ENCODE measurements at places on chromosomes 5 and 9.

DNA sequence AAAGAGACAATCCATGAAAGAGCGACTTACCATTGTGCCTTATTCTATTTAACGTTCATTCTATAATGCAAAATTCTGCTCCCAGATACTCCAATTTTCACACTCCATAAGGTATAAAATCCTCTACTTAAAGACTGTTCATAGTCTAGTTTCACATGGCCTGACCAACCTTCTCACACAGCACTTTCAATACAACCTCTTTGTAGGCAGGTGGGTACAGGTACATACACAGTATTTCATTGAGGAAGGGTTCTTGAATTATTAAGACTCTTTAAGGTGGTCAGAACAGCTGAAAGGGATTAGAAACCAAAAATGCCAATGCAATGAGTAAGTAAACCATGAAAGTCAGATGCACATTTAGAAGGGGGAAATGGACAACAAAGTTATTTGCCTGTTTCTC is 352.0 kb downstream of the PARP8 start:
- DNase-seq: no peak
- no peaks in the 10 kb centered on the region for H3K27me3 ChIP-seq
- no peak overlapping the region for H3K4me3 ChIP-seq
- H3K4me1 ChIP-seq: peaks cover 2% of the 10 kb centered on the region
- no peak overlapping the region for H3K27ac ChIP-seq

DNA sequence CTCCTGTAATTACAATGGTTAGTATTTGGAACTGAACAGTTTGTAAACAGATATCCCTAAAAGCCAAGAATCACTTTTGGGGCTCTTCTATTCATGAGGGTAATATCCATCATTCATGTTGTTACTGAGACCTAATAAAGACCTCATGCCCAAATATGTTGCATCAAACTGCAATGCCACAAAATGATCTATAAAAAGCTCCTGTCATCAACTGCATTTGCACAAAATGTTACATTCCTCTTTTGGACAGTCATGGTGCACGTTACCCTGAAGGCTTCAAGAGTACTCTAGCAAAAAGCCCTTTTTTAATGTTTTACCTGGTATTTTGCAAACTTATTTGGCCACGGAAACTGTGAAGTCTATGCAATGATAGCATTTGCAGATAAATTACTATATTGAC is 14.2 kb upstream of the EQTN start:
- H3K27me3 ChIP-seq: no peaks in the 10 kb centered on the region
- H3K36me3 ChIP-seq: no peaks in the 10 kb centered on the region
- H3K4me1 ChIP-seq: peaks cover 15% of the 10 kb centered on the region
- DNase-seq: no peak

DNA sequence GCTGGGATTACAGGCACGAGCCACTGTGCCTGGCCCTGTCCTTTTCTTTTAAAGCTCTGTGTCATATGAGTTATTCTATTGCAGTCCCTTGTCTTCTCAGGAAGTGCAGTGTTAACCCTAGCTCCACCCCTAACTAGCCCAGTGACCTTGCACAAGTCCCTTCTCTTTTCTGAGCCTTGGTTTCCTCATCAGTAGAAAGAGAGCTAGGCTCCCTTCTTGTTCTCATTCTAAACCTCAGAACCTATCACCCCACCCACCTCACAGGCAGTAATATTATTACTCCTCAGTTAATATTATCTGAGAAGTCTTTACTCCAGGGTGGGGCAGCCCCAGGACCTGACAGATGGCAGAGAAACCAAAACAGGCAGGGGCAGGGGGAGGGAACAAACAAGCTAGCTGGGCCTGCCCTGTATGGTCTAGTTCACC is 7.2 kb downstream of the CYFIP2 start:
- no peak overlapping the region for H3K4me3 ChIP-seq
- no peaks in the 10 kb centered on the region for H3K27me3 ChIP-seq
- H3K27ac ChIP-seq: no peak overlapping the region

DNA sequence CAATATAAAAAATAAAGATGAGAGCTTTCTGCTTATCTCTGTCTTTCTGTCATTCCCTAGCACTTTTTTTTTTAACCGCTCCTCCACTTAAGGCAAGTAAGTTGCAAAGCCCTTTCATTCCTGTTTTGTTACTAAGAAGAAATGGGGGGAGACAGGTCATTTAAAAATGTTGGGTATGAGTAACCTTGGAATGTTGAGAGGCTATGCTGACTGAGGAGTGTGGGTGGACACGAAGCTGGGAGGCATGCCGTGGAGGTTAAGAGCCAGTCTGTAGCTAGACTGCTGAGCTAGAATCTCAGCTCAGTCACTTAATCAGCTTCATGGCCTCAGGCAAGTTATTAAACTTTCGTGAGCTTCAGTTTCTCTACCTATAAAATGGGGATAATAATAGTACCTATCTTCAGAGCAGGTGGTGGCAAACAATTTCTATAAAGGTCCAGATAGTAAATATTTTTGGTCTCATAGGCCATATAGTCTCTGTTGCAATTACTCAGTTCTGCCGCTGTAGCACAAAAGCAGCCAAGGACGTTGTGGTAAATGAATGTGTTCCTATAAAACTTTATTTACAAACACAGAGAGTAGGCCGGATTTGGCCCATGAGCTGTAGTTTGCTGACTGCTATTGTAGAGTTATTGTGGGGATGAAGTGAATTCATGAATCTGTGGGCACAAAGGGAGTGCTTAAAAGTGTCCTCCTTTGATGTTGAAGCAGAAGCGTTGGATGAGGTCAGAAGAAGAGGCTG is 220.0 kb downstream of the GABBR2 start:
- peaks cover 4% of the 10 kb centered on the region for H3K27me3 ChIP-seq
- H3K4me1 ChIP-seq: peaks cover 9% of the 10 kb centered on the region
- no peak for DNase-seq
- H3K4me3 ChIP-seq: no peak overlapping the region
- no peaks in the 10 kb centered on the region for H3K36me3 ChIP-seq
- no peak overlapping the region for H3K27ac ChIP-seq

- no peak for DNase-seq
- H3K27ac ChIP-seq: peak overlapping the region; percentile 79
- peaks cover 9% of the 10 kb centered on the region for H3K4me1 ChIP-seq
- H3K27me3 ChIP-seq: no peaks in the 10 kb centered on the region
- H3K4me3 ChIP-seq: no peak overlapping the region
Observed at GRCh38 chr5:179607160-179607931, 16.1 kb downstream of the HNRNPH1 start.

DNA sequence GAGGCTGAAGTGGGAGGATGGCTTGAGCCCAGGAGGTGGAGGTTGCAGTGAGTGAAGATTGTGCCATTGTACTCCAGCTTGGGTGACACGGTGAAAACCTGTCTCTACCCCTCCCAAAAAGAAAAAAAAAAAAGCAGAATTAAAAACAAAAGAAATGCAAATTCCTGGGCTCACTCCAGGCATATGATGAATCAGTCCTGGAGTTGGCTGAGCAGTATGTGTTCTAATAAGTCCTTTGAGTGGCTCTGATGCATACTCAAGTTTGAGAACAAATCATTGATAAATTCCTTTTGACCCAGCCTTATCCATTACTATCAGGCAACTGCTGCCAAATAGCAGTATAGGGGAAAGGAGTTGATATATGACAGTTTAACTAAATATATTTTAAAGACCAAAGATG is 28.3 kb downstream of the UHRF2 start:
- H3K4me3 ChIP-seq: no peak overlapping the region
- H3K27me3 ChIP-seq: no peaks in the 10 kb centered on the region
- DNase-seq: no peak
- peaks cover 9% of the 10 kb centered on the region for H3K4me1 ChIP-seq
- H3K36me3 ChIP-seq: peaks cover 3% of the 10 kb centered on the region

DNA sequence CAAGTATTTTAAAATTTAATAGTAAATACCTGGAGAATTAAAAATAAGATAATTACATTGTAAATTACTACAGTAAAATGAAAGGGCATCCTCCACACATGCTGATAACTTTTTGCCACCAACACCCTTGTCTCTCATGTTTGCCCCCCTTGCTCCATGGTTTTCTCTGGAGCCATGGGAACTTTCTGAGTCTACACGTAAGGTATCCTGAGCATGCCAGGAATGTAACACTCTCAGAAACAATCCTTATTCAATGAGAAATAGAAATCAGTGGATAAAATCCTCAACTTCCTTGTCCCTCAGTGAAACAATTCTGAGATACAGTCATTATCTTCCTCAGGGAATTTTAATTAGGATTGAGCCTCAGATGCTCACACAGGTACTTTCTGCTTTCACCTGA is 108.9 kb downstream of the IZUMO3 start:
- peaks cover 3% of the 10 kb centered on the region for H3K4me1 ChIP-seq
- no peak for DNase-seq

DNA sequence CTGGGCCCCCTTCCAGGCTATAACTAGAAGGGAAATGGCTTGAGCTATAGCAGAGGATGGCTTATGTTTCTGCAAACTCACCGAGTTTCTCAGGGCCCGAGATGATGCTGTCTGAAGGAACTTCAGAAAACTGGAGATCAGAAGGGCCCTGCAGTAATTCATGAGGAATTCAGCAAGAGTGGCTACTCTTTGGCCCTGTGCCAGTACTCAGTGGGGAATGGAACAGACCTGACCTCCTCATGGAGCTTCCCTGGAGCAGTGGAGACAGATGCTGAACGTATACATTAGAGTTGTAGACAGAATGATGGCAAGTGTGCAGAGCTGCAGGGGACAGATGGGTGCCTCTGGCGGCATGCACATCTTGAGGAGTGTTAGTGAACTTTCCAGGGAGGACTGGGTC is 17.3 kb upstream of the SMIM32 start:
- no peaks in the 10 kb centered on the region for H3K4me1 ChIP-seq
- H3K27me3 ChIP-seq: peaks cover 5% of the 10 kb centered on the region
- no peak for DNase-seq
- no peak overlapping the region for H3K27ac ChIP-seq
- peaks cover under 1% of the 10 kb centered on the region for H3K36me3 ChIP-seq

- H3K27ac ChIP-seq: no peak overlapping the region
- H3K4me3 ChIP-seq: no peak overlapping the region
- no peak for DNase-seq
- H3K36me3 ChIP-seq: no peaks in the 10 kb centered on the region
- H3K27me3 ChIP-seq: no peaks in the 10 kb centered on the region
Observed at GRCh38 chr5:54491326-54491725, 26.2 kb upstream of the SNX18 start.

- H3K4me1 ChIP-seq: peaks cover 12% of the 10 kb centered on the region
- H3K27ac ChIP-seq: no peak overlapping the region
- H3K36me3 ChIP-seq: peaks cover 22% of the 10 kb centered on the region
- peaks cover 28% of the 10 kb centered on the region for H3K27me3 ChIP-seq
- no peak for DNase-seq
- no peak overlapping the region for H3K4me3 ChIP-seq
Observed at GRCh38 chr5:168752416-168753190, 173.4 kb upstream of the PANK3 start.

- H3K27ac ChIP-seq: no peak overlapping the region
- H3K4me1 ChIP-seq: peaks cover 11% of the 10 kb centered on the region
- no peaks in the 10 kb centered on the region for H3K36me3 ChIP-seq
- no peak overlapping the region for H3K4me3 ChIP-seq
- peaks cover 2% of the 10 kb centered on the region for H3K27me3 ChIP-seq
Observed at GRCh38 chr5:96172436-96172835, 210.8 kb upstream of the ELL2 start.

GRCh38 chr5:172558076-172558976 is 82.7 kb upstream of the NEURL1B start:
- peak overlapping the region; percentile 92 for H3K27ac ChIP-seq
- no peaks in the 10 kb centered on the region for H3K36me3 ChIP-seq
- H3K4me1 ChIP-seq: peaks cover 56% of the 10 kb centered on the region
- H3K27me3 ChIP-seq: peaks cover 2% of the 10 kb centered on the region
- H3K4me3 ChIP-seq: peak overlapping the region; percentile 24

DNA sequence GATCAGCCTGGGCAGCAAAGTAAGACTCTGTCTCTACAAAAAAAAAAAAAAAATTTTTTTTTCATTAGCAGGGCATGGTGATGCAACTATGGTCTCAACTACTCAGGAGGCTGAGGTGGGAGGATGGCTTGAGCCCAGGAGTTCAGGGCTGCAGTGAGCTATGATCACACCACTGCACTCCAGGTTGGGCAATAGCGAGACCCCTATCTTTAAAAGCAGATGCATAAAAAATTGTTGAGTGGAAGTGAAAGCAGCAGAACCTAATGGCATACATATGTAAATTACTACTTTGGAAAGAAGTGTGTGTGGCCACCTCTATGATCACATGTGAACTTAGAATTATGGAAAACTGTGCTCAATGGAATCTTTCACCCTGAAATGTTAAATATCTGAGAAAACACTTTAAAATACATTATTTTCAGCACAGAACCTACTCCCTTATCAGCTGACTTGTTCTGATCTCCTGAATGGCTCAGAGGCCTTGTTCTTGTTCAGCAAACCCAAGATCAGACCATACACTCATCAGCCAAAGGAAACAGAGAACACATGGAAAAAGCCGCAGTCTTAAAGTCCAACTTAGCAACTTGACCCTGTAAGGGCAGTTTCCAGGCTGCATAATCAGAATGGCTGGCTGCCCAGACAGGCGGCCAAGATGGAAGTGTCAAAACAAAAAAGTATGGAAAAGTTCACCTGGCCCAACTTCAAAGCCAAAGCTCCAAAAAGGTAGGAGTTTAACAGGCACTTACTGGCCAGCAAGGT is 56.5 kb downstream of the SIL1 start:
- peaks cover 32% of the 10 kb centered on the region for H3K4me1 ChIP-seq
- DNase-seq: no peak
- H3K36me3 ChIP-seq: peaks cover 6% of the 10 kb centered on the region
- H3K27ac ChIP-seq: peak overlapping the region; percentile 73

DNA sequence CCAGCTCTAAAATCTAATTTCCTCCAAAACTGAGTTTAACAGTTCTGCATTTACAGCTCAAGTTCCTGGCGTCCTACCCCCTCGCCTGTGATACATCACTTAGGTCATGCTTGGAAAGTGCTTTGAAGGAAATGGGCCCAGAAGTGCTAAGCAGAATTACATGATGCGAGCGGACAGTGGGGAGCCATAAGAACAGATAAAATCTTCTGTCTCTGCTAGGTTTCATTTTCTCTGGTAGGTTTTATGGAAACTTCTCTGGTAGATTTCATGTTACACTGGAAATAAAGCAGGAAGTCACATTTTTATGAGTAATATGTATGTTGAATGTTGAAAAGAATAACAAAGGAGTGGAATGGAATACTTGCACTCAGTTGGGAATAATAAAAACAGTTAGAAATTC is 138.3 kb downstream of the ZDHHC21 start:
- H3K36me3 ChIP-seq: no peaks in the 10 kb centered on the region
- no peaks in the 10 kb centered on the region for H3K27me3 ChIP-seq
- peak overlapping the region; percentile 1 for H3K27ac ChIP-seq
- H3K4me3 ChIP-seq: no peak overlapping the region
